Tibial nerve (tissue), 4 donors: ENCODE measurements at places on chromosomes 13 and 19.

GRCh38 chr19:10209315-10209714 is 14.6 kb upstream of the DNMT1 start:
- H3K27me3 ChIP-seq = no peaks in the 10 kb centered on the region
- DNase-seq = no peak
- H3K4me1 ChIP-seq = no peaks in the 10 kb centered on the region
- no peak overlapping the region for H3K4me3 ChIP-seq

DNA sequence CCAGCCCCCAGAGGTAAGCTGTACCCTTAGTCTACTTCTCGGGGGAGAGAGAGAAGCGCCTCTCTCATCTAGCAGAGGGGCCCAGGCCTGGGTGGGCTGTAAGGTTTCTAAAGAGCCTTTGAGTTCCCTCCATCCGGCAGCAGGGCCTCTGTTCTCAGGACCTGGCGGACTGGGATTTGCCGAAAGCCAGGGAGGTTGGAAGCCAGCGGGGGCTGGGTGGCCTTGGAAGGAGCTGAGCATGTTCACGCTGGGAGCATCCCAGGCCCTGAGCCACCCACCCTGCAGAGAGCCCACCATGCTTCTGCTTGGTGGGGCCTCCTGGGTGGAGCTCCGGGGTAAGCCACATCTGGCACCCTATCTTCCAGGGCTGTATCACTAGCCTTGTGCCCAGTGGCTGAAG is 7.8 kb downstream of the SLC7A10 start:
- no peaks in the 10 kb centered on the region for H3K27me3 ChIP-seq
- H3K36me3 ChIP-seq = no peaks in the 10 kb centered on the region
- H3K4me1 ChIP-seq = no peaks in the 10 kb centered on the region
- H3K27ac ChIP-seq = no peak overlapping the region
- DNase-seq = no peak

DNA sequence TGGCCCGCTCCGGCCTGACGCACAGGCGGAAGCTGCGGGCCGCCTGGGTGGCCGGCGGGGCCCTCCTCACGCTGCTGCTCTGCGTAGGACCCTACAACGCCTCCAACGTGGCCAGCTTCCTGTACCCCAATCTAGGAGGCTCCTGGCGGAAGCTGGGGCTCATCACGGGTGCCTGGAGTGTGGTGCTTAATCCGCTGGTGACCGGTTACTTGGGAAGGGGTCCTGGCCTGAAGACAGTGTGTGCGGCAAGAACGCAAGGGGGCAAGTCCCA is 4.4 kb downstream of the FFAR1 start:
- H3K27ac ChIP-seq = no peak overlapping the region
- H3K4me3 ChIP-seq = no peak overlapping the region
- DNase-seq = no peak
- H3K27me3 ChIP-seq = no peaks in the 10 kb centered on the region

GRCh38 chr13:23612731-23613130 is 42.5 kb downstream of the TNFRSF19 start:
- H3K27ac ChIP-seq = no peak overlapping the region
- no peak for DNase-seq
- no peak overlapping the region for H3K4me3 ChIP-seq
- no peaks in the 10 kb centered on the region for H3K36me3 ChIP-seq
- no peaks in the 10 kb centered on the region for H3K27me3 ChIP-seq

- no peaks in the 10 kb centered on the region for H3K27me3 ChIP-seq
- no peak for DNase-seq
- no peak overlapping the region for H3K27ac ChIP-seq
- H3K36me3 ChIP-seq = no peaks in the 10 kb centered on the region
- H3K4me3 ChIP-seq = no peak overlapping the region
Measured at GRCh38 chr19:55588738-55589137, 8.1 kb upstream of the ZNF579 start.

DNA sequence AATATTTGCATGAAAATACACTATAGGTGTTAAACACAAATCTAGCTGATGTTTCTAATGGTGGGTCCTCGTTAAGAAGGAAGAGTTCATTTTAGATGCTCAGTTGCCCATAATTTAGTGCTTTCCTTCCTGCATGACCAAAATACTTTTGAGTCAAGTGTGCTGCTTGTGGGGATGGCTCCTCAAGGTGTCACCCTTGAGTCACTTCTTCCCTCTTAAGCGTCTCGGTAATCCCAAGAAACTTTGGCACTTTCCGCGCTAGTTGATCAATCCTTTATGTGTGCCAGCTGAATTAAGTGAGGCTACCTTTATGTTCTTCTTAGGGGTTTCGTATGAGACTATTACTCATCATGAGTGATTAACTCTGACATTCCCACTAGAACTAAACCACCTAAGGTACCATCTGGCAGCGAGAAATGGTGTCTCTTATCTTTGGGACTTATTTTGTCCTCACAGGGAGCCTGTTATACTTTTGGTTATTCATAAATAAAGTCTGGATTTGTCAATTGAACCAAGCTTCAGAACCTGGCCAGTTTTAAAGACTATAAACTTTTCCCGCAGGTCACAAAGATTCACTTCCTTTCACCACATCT is 106.8 kb downstream of the NHLRC3 start:
- no peak overlapping the region for H3K4me3 ChIP-seq
- H3K27me3 ChIP-seq = no peaks in the 10 kb centered on the region
- no peaks in the 10 kb centered on the region for H3K36me3 ChIP-seq

- peaks cover 88% of the 10 kb centered on the region for H3K4me1 ChIP-seq
- DNase-seq = no peak
- H3K36me3 ChIP-seq = peaks cover 6% of the 10 kb centered on the region
- no peaks in the 10 kb centered on the region for H3K27me3 ChIP-seq
Measured at GRCh38 chr19:1270213-1270853, 1.2 kb downstream of the CIRBP start.

DNA sequence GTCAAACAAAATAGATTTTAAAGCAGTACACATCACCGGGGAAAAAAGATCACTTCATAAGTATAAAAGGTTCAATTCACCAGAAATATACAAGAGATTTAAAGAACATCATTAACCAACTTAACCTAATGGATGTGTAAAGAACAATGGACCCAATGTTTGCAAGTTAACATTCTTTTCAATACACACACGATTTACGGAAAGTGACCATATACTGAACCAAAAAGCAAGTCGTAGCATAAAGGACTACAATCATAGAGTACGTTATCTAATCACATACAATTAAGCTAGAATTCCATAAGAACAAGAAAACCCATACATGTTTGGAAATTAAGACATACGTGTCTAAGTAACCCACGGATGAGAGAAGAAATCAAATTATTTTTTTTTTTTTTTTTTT is 9.6 kb downstream of the TGDS start:
- DNase-seq = no peak
- H3K36me3 ChIP-seq = no peaks in the 10 kb centered on the region
- H3K27me3 ChIP-seq = no peaks in the 10 kb centered on the region
- H3K27ac ChIP-seq = peak overlapping the region; percentile 30

- DNase-seq = peak; percentile 82
- no peaks in the 10 kb centered on the region for H3K36me3 ChIP-seq
- H3K4me3 ChIP-seq = no peak overlapping the region
- no peaks in the 10 kb centered on the region for H3K27me3 ChIP-seq
Measured at GRCh38 chr19:53772943-53773342, 51.2 kb downstream of the NLRP12 start.

- no peak overlapping the region for H3K4me3 ChIP-seq
- H3K27me3 ChIP-seq = no peaks in the 10 kb centered on the region
- no peaks in the 10 kb centered on the region for H3K36me3 ChIP-seq
Measured at GRCh38 chr13:74570046-74570445, 435.8 kb upstream of the KLF12 start.

- H3K27me3 ChIP-seq = peaks cover 81% of the 10 kb centered on the region
- peak; percentile 2 for DNase-seq
- H3K4me1 ChIP-seq = no peaks in the 10 kb centered on the region
- no peaks in the 10 kb centered on the region for H3K36me3 ChIP-seq
- no peak overlapping the region for H3K27ac ChIP-seq
Measured at GRCh38 chr19:406971-407510, 1.9 kb downstream of the C2CD4C start.

DNA sequence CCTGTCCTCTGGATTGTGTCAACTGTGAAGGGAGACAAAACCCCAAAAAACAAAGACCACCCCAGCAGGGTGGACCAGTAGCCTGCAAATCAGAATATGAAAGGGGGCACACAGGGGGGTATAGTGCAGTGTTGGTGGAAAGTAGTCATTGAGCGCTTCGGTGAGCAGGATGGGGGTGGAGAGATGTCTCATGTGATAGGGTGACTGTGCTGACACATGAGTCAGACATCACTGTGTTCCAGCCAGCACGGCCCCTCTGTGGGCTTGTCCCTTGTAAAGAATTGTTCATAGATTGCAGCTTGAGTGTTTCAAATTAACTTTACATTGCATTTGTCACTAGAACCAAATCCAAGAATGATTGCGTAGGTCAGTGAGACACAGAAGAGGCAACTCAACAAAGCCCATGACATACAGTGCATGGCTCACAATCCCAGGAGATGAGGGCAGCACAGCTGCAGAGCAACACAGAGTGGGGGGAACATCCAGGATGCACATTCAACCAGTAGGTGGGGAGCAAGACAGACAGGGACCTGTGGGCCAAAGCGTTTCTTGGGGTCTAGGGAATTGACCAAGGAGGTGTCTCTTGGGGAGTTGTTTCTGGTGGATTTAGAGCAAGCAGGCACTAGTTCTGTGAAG is 7.5 kb downstream of the ZNF440 start:
- H3K4me3 ChIP-seq = no peak overlapping the region
- H3K4me1 ChIP-seq = no peaks in the 10 kb centered on the region
- H3K27me3 ChIP-seq = no peaks in the 10 kb centered on the region
- H3K36me3 ChIP-seq = peaks cover 70% of the 10 kb centered on the region

GRCh38 chr13:28705461-28706083 is 13.2 kb downstream of the SLC46A3 start:
- H3K36me3 ChIP-seq = no peaks in the 10 kb centered on the region
- H3K4me3 ChIP-seq = no peak overlapping the region
- no peak overlapping the region for H3K27ac ChIP-seq
- H3K4me1 ChIP-seq = no peaks in the 10 kb centered on the region
- H3K27me3 ChIP-seq = no peaks in the 10 kb centered on the region

DNA sequence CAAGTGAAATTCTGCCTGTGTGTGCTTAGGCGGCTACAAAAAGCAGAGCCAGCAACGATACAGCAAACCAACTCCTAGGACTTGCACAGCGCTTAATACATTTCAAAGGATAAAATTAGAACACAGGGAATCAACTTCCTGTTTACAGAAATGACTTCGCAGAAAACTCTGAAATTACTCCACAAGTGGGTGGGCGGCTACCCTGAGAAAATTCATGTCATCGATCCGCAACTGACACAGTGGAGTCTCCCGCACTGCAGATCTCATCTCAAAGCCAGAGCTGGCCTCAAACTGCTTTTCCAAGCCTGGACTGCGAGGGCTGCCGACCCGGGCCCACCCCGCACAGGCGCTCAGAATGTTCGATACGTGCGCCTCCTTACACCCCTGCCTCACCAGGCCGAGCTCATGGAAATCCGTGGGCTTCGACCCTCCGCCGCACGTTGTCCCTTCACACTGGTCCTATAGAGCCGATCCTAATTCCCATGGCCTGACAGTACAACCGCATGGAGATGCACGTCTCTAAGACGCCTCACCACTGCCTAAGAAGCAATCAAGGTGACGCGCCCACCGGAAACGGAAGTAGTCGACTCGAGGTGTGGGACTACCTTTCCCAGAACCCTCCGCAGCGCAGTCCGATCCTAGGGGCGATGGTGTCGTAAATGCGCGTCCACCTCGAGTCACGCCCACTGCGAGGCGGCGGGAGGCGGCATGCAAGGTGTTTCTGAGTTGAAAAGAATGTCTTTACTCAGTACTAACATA is at the start of gene ZNF229:
TSS of gene ZNF229 (minus strand) at position 557 of the 759 bp plus-strand sequence. CDS start 5,625 bp downstream, outside the sequence.
- H3K36me3 ChIP-seq = no peaks in the 10 kb centered on the region
- H3K4me3 ChIP-seq = peak within 1 kb of the TSS; percentile 37
- peak within 1 kb of the TSS; percentile 28 for H3K27ac ChIP-seq
- no peaks in the 10 kb centered on the region for H3K27me3 ChIP-seq
- peaks cover 7% of the 10 kb centered on the region for H3K4me1 ChIP-seq

- no peaks in the 10 kb centered on the region for H3K36me3 ChIP-seq
- H3K27ac ChIP-seq = peak overlapping the region; percentile 79
- H3K27me3 ChIP-seq = no peaks in the 10 kb centered on the region
Measured at GRCh38 chr13:46297361-46297811, 85.7 kb downstream of the LRRC63 start.

- no peaks in the 10 kb centered on the region for H3K4me1 ChIP-seq
- H3K4me3 ChIP-seq = no peak overlapping the region
- no peak for DNase-seq
- no peak overlapping the region for H3K27ac ChIP-seq
- no peaks in the 10 kb centered on the region for H3K27me3 ChIP-seq
Measured at GRCh38 chr13:28744656-28745055, 25.9 kb upstream of the SLC46A3 start.

DNA sequence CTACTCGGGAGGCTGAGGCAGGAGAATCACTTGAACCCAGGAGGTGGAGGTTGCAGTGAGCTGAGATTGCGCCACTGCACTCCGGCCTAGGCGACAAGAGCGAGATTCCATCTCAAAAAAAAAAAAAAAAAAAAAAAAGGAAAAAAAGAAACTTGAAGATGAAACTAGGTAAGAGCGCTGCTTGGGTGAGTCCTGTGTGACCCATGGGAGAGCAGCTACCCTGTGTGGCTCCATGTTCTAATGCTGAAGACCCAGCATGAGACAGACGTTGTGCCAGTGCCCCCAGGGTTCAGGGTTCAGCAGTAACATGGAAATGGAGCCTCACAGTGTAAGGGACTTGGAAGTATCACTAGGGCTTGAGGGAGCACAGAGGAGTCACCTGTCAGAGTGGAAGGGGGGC is 5.9 kb downstream of the ZNF784 start:
- no peaks in the 10 kb centered on the region for H3K27me3 ChIP-seq
- no peak overlapping the region for H3K27ac ChIP-seq
- no peaks in the 10 kb centered on the region for H3K4me1 ChIP-seq
- H3K4me3 ChIP-seq = no peak overlapping the region
- H3K36me3 ChIP-seq = peaks cover 4% of the 10 kb centered on the region
- no peak for DNase-seq

DNA sequence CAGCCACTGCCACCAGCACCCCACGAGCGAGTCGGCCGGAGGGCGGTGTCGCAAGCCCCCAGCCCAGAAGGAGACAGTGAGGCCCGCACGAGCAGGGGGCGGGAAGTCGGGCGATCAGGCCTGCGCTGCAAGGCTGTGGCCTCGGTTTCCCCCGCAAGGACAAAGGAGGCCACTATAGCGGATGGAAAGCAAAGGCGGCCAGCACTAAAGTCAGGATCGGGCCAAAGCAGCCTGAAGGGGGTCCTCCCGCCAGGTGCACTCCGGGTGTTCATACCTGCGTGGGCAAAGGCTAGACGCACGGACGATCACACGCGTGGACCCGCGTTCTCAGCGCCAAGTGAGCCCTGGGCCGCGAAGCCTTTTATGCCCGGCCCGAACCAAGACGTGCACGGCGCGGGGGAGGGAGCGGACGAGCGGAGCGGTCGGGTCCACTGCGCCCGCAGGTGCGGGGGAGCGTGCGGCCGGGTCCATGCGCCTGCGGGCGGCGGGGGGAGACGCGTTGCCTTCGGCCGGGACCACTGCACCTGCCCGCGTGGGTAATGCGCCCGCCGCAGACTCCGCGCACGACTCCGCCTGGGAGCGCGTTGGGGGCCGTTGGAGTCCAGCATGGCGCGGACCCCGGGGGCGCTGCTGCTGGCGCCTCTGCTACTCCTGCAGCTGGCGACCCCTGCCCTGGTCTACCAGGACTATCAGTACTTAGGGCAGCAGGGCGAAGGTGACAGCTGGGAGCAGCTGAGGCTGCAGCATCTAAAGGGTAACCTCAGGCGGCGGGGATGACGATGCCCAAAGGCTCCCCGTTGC is at the start of the genes PRDX2 and THSD8:
TSS of gene PRDX2 (minus strand) at position 335 of the 801 bp plus-strand sequence. CDS start 539 bp downstream, outside the sequence.
TSS of gene THSD8 (plus strand) at position 604 of the 801 bp plus-strand sequence. CDS start at position 607, 3 bp downstream.
- H3K4me3 ChIP-seq = peak within 1 kb of the TSS; percentile 64
- DNase-seq = peak; percentile 47
- no peaks in the 10 kb centered on the region for H3K27me3 ChIP-seq
- peaks cover 19% of the 10 kb centered on the region for H3K4me1 ChIP-seq
- peaks cover 31% of the 10 kb centered on the region for H3K36me3 ChIP-seq
